ENCODE measurements at places on chromosomes 11 and 22.

- no peak for DNase-seq
Measured at GRCh38 chr22:47289336-47289985, 527.0 kb downstream of the TBC1D22A start.

GRCh38 chr11:61751384-61751783 is 1.1 kb upstream of the MYRF start:
- DNase-seq: no peak

DNA sequence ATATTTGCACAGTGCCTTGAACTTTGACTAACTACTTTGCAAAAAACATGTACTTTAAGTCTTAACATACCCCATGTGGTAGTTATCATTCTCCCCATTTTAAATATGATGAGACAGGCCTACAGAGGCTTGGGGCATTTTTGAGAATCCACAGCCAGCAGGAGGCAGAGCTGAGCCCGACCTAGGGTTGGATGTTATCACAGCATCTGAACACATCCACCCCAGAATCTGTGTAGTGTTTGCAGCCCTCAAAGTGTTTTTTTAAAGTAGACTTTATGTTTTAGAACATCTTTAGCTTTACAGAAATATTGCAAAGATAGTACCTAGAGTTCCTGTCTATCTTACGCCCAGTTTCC is 17.6 kb downstream of the OTOG start:
- DNase-seq: no peak

GRCh38 chr22:28927630-28928029 is 44.3 kb downstream of the ZNRF3 start:
- no peak for DNase-seq

- DNase-seq: no peak
Measured at GRCh38 chr11:82174610-82175009, 559.1 kb downstream of the FAM181B start.

DNA sequence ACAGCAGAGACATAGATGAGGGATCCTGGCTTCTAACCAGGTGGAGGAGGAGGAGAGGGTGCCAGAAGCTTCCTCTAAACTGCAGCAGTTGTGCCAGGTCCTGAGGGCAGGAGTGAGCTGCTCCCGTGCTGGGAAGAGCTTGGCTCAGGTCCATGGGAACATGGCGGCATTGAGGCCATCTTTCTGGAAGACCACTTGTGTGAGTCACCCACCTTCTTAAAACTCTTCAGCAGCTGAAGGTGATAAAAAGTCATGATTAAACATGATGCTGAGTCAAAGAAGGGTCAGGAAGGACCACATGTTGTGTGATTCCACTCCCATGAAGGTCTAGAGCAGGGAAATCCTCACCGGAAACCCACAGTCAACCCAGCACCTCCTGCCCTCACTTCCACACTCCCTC is 35.1 kb downstream of the LINC01488 start:
- DNase-seq: no peak

- DNase-seq: no peak
Measured at GRCh38 chr22:20576445-20576816, 69.0 kb downstream of the MED15 start.

GRCh38 chr11:121892863-121893262 is 223.2 kb downstream of the BLID start:
- DNase-seq: no peak

- no peak for DNase-seq
Measured at GRCh38 chr11:227824-228379, 8.2 kb downstream of the SIRT3 start.

GRCh38 chr11:122646549-122647340 is 8.8 kb upstream of the UBASH3B start:
- DNase-seq: no peak

DNA sequence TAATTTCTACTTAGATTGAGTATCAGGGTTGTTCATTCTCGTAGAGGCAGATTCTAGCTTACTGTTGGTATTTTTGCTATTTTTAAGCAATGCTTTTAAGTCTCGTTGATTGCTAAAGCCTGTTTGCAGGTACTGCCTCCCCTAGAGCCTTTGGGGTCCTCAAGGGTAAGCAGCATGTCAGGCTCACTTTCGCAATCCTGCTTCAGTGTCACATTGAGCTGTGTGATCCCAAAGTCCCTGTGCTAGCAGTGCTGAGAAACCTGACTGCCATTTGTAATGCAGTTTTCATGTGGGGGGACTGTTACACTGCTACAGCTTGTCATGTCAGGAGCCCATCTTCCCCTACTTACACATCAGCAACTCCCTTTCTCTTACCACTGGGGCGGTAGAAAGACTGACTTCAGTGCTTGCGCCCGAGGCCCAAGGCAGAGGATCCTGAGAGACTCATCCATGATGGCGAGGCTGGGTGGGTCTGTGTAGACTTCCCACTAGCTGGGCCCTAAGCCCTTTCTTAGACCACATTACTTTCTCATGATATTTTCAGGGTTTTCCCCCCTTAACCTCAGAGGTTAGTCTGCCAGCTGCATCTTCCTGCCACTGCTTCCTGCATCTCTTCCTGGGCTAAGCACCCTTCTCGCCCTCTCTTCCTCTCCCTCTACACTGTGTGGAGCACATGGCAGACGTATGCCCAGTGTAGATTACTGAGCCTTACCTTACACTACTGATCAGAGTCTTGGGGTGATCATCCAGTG is 40.8 kb upstream of the ST14 start:
- no peak for DNase-seq

DNA sequence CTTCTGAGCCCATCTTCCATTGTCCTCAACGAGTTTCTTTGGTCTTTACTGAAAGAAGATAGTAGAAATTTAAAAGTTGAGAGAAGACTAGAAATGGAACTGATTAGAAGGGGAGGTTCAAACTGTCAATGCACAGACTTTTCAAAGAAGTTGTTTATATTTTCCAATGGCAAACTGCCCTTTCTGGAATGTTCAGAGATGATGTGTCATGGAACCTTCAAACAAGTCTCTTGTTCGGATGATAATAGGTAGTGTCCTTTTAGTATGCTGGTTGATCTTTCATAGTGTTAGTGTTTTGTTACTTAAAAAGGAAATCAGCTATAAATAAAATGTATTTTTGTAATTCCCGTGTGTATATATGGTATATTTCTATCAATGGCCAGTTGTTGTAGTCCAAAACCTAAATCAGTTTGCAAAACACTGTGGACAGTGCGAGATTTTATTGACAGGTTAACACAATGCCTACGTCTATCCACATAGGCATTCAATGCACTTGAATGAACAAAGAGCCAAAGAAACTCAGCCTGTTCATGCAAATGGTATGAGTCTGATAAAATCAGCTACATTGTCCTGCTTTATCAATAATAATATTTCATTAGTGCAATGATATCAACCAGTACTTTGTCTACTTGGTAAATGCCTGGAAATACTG is 30.9 kb downstream of the C11orf91 start:
- DNase-seq: no peak

DNA sequence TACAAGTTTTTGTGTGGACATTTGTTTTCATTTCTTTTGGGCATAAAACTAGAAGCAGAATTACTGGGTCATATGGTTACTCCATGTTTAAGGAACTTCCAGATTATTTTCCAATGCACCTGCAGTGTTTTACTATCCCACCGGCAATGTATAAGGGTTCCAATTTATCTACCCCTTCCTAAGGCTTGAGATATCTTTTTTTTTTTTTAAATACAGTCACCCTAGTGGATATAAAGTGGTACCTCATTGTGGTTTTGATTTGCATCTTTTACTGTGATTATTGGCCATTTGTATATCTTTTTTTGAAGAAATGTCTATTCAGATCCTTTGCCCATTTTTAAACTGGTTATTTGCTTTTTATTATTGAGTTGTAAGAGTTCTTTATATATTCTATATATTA is 34.6 kb upstream of the UCP3 start:
- no peak for DNase-seq

DNA sequence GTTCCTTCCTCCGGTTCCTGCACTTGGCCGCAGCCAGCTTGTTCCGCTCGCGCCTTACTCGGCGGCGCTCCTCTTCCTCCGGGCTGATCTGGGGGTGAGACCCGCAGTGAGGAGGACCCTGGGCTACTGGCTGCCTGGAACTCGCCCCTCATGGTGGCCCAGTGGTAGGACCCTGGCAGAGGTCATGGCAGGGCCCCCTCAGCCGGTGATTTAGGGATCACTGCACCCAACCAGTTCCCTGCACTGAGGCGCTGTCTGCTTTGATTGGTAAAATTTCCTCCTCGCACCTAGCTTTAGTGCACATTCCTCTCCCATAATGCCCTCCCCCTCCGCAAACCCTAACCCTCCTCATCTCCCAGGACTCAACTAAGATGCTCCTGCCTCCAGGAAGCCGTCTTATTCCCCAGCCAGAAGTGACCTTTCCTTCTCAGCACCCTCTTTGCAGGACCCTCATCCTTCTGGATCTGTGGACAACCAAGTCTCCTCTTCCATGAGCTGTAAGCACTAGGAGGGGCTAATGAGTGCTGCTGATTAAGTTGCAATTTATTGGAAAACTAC is 3.6 kb downstream of the CCDC85B start:
- DNase-seq: no peak

GRCh38 chr11:63768237-63769041 is at the start of gene ZFTA:
TSS of gene ZFTA (minus strand) at chr11:63768775. CDS start at chr11:63768622, 153 bp downstream.
- DNase-seq: no peak

GRCh38 chr11:86873573-86874083 is 73.3 kb downstream of the PRSS23 start:
- DNase-seq: no peak

DNA sequence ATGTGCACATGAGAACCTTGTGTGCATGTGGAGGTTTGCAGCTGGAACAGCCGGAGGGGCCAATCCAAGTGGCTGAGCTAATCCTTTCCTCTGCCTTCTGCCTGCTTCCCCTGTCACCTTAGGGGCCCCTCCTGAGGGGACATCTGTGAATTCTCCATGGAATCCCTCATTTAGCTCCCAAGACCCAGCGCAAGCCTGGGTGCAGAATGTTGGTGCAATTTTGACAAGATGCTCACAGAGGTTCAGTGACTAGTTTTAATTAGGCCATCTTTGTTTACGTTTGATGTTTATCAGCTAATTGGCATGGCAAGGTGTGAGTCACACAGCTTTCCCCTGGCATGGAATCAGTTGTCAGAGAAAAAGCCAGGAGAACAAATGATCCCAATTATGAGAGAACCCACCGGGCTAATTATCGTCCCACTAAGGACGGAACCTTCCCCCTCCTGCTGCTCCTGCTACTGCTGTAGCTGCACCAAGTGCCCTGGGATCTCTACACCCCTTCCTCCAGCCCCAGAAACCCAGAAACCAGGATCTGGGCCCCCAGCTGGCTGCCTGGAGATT is 63.6 kb upstream of the PAX6 start:
- no peak for DNase-seq

- DNase-seq: no peak
Measured at GRCh38 chr11:100686476-100687053, 523 bp upstream of the ARHGAP42 start.

GRCh38 chr11:69939551-69940245 is 120.5 kb upstream of the FGF3 start:
- DNase-seq: no peak

DNA sequence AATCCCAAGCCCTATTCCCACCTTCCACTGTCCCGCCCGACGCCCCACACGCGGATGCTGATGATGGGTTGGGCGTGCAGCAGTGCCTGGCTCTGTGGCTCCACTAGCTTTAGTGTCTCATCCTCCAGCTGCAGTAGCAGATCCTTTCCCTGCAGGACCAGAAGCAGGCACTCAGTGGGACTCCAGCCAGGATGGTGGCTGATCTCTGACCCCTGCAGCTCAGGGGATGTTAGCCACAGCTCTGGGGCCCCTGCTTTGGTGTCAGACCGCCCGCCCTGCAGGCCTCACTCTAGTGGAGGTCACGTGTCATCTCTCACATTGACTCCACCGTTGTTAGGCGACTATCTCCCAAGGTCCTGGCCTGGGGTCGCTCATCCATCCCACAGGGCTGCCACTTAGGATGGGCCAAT is 11.8 kb downstream of the SMPD1 start:
- no peak for DNase-seq

DNA sequence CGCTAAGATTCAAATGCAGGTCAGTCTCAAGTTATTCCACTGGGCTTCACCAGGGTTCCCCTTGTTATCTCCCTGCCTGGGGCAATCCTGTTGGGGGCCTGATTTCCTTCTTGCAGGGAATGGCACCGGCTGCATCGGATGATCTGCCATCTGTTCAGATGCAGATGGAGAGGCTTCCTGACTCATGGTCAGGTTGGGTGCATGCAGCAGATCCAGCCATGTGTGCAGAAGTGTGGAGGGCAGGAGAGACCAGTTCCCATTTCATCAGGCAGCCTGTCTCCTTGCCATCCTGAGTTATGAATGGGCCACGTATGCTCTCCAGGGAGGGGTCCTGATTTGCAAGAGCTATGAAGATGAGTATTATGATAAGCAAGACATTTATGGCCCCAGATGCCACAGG is 161.2 kb upstream of the PLET1 start:
- DNase-seq: no peak

DNA sequence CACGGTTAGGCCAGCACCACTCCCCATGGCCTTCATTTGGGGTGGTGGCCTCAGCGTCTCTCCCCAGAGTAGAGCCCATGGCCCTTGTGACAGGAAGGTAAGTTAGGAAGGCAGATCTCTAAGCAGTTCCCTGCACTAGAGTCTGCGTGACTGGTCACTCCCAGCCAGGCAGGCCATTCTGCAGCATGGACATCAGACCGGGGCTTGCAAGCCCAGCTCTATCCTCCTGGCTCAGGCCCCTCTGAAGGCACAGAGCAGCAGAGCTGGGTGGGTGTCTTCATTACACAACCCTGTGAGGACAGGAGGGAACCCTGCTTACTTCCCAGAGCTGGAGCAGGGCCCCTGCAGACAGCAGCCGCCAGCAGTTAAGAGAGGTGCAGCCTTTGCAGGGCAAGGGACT is 77.3 kb downstream of the PIWIL3 start:
- DNase-seq: no peak

GRCh38 chr11:78406568-78407196 is 10.9 kb downstream of the GAB2 start:
- no peak for DNase-seq

- no peak for DNase-seq
Measured at GRCh38 chr11:117629146-117629545, 167.9 kb downstream of the DSCAML1 start.

- no peak for DNase-seq
Measured at GRCh38 chr11:59962107-59962482, 1.7 kb upstream of the OOSP4A start.

DNA sequence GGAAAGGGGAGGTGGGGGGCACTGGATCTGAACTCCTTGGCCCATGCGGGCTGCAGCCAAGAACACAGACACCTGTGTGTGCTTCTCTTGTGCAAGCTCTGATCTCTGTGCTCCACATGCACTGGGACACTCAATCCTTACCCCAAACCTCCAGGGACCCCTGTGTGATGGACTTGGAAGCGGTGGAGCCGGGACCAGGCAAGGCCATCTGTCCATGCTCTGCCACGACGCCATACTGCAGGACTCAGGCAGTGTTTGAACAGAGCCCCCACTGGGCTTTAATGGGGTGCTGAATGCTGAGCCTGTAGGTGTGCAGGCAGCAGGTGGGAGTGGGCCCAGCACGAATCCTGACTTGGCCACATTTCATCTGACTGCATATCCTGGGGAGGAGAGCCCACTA is 23.4 kb downstream of the PPM1F start:
- DNase-seq: no peak

DNA sequence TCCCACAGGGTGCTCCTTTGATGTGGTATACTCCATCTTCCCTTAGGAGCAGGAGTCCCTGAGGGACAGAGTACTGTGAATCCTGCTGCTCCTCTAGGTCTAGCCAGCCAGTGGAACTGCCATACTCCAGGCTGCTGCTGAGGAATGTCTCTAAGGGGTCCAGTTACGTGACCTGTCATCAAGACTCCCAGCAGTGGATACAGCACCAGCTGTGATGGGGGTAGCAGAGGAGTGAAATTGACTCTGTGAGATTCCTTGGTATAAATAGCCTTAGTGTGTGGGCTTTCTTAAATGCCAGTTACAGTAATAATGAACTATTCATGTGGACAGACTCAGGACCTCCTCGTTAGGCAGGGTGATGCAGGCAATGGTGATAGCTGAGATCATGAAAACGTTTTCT is 140.4 kb upstream of the LUZP2 start:
- no peak for DNase-seq

All from LNCaP clone FGC (cell line).